ENCODE measurements at places on chromosomes 1 and 21.

DNA sequence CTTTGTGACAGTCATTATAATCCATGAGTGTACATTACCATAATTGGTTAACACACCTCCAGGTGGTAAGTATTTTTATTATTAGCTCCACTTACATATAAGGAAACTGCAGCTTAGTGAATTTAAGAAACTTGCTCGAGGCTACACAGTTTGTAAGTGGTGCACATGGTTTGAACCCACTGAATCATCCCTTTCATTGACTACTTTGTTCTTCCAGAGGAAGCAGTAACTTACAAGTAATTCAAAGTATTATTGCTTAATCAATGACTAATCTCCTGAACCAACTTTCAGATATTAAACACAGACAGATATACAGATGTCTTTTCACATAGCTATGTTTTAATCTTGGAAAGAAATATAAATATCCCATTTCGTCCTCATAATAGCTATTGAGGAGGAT is 18.7 kb upstream of the CLDN8 start:
- DNase-seq, result no peak

DNA sequence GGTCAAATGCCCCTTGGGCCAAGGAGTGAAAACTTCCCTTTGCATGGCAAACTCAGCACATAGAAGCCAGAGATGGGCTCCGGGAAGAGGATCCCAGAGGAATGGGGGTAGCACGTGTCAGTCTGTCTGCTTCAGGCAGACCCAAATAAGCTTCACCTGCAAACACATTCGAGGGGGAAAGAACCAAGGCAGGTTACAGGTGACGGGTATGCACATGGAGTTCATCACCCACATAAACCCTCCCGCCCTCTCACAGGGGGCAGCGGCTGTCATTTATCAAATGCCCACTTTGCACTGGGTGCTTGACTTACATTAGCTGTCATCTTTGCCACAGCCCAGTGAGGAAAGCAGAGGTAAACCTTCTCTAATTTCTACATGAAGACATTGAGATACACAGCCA is 73.0 kb upstream of the TLR5 start:
- no peak for DNase-seq

DNA sequence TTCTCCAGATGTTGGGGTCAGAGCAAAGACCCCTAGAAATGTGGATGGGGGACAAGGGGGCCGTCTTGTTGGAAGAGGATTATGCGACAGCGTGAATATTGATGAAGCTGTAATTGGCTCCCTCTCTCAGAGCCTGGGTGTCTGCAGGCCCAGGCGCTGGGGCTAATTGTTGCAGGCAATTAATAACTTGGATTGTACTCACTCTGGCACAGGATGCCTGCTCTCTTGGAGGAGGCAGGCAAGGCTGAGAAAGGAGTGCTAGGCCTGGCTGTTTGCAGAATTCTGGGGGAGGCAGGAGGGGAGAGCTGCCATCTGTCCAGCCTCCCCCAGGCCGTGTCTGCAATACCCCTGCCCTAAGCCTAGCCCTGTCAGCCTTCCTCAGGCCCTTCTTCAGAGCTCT is 4.1 kb upstream of the DISP3 start:
- no peak for DNase-seq

GRCh38 chr1:23824711-23825075 is 536 bp downstream of the HMGCL start:
- no peak for DNase-seq

GRCh38 chr1:159786966-159787365 is 6.2 kb downstream of the DUSP23 start:
- DNase-seq, result no peak

DNA sequence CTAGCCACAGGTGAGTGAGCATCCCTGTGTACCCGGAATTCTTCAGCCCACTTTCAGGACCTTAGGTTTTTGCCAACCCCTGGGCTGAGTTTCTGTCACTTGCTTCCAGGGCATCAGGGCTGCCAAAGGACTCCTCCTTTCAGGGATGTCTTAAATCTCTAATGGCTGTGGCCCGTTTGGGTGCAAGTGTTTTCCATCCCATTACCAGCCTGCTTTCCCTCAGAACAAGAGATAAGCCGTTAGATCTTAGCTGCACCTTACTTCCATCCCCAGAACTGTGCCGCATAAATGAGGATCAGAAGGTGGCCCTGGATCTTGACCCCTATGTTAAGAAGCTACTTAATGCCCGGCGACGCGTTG is 652 bp downstream of the SNAPIN start:
- DNase-seq, result no peak

GRCh38 chr1:166947398-166948043 is 27.8 kb downstream of the ILDR2 start:
- DNase-seq, result no peak

DNA sequence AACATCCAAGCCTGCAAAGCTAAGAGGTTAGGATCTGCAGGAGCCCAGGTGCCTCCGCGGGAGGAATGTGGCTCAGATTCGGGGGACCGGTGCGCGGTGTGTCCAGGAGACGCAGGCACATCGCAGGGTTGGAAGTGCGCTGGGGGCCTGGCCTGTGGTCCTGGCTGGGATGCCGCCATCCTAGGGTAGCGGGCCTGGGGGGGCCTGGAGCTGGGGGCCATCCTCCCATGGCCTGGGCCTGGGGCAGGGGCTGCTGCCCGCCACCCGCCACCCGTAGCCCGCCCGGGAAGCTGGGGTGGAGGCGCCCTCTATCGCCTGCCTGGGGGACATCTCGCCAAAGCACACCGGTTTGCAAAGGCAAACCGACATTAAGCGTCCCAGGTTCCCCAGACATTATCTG is 170.6 kb upstream of the ARHGEF16 start:
- DNase-seq, result no peak

DNA sequence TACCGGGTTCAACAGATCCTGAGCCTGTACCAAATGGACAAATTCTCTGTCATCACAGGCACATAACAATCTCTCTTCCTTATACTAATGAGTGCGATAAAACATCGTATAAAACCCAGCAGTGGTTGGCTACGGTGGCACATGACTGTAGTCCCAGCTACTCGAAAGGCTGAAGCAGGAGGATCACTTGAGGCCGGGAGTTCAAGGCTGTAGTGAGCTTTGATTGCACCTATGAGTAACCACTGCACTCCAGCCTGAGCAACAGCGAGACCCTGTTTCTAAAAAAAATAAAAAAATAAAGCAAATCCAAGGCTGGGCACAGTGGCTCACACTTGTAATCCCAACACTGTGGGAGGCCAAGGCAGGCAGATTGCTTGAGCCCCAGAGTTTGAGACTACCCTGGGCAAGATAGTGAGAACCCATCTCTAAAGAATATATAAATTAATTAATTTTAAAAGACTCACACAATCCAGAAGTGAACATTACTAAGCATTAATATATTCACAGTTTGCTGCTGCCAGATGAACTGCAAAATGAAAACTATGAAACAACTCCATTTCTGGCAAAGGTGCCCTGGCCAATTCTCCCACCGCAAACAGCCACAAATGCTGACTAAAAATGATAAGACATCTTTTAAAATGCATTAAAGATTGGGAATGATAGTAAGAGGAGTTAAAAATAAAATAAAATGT is 13.1 kb downstream of the ZBTB17 start:
- DNase-seq, result no peak
